ENCODE measurements at places on chromosomes 6 and 20.

- no peak for DNase-seq
Measured at GRCh38 chr20:58440021-58440767, 51.2 kb downstream of the VAPB start.

DNA sequence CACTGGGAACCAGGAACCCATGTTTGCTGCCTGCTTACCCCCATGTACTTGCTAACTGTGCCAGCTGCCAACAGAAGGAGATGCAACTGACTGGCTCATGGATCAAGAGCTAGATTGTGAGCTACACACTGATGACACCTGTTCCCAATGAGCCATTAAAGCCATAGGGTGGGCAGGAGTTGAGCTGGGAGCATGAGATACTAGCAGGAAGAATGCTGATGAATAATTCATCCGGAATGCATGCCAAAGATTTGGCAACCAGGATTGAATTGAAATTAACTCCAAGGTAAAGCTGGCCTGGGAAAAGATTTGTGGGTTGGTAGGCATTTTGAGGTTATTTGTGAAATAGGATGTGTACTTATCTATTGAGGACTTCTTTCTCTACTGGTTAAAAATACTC, 631.1 kb downstream of the KIF16B start:
- no peak for DNase-seq

GRCh38 chr6:148557796-148558321, 189.0 kb upstream of the UST start:
- DNase-seq, result no peak

- DNase-seq, result no peak
Measured at GRCh38 chr6:85459224-85459901, 9.5 kb downstream of the NT5E start.

- peak; percentile 4 for DNase-seq
Measured at GRCh38 chr6:116010790-116011401, 49.8 kb downstream of the FRK start.

GRCh38 chr6:31792761-31793171, 2.8 kb downstream of the VARS1 start:
- no peak for DNase-seq

DNA sequence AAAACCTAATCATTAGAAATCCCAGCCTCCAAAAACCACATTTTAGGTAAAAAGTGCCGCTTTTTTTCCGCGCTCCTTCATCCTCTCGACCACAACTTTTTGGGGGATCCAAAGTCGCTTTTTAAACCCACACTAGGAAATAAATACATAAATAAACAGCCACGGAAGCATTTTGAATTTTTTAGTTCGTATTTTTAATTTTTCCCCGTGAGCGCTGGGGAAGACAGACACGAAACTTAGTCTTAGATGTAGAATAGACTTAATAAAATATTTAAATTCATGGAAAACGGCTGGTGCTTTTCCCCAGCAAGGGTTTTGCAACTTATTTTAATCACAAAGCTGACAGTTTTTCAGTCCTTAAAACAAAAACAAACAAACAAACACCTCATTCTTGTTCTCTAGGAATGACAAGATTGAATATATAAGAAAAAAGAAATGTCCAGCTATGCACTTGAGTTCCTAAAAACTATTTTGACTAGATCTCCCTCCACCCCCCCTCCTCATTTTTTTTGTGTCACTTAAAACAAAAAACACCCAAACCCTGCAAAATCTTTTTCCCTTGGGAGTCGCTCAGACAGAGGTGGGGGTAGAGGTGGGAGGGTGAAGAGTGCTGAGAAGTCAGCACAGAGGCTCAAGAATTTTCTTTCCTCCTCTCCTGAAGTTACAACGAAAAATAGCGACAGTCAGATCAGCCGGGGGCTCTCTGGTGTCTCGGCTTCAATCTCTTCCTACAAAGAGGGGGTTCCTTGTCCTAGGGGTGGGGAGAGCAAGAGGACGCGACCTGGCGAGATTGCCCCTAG, 43.4 kb upstream of the SUPT3H start:
- no peak for DNase-seq

DNA sequence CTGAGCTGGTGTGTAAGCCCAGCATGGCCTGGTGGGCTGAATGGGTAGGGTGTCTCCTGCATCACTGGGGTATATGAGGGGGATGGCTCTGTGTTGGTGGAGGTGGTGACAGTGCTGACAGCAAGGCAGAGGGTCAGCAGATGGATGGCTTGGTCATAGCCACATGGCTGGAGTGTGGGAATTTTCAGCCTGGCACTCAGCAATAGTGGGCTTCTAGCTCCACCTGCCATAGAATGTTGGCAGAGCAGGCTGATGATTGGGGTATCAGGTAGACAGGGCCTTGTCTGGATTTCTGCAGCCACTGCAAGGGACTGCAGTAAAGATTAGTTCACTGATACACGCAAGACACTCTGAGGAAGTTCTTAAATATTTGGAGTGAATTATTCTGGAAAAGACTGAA, 137.5 kb upstream of the BACH2 start:
- DNase-seq, result no peak

GRCh38 chr6:40881501-40881900, 157.5 kb downstream of the UNC5CL start:
- no peak for DNase-seq

GRCh38 chr6:67971812-67972211, 663.3 kb upstream of the ADGRB3 start:
- DNase-seq, result no peak

DNA sequence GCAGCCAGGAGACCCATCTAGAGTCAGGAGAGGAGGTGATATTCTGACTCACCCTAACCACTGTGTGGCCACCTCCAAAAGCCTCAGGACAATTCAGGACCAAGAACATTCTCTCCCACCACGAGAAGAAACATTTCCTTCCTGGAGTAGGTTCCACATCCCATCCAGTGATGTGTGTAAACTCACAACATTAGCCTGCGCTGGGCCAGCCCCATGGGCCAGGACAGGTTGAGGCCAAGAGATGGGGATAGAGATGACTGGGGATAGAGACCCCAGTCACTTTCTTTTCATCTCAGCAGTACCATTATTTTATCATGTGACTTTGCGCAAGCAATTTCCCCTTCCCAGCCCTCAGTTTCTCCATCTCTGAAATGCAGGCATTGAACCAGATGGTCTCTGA, 126.6 kb upstream of the PTPRT start:
- no peak for DNase-seq

- DNase-seq, result no peak
Measured at GRCh38 chr6:99232056-99232455, 117.4 kb downstream of the FAXC start.

DNA sequence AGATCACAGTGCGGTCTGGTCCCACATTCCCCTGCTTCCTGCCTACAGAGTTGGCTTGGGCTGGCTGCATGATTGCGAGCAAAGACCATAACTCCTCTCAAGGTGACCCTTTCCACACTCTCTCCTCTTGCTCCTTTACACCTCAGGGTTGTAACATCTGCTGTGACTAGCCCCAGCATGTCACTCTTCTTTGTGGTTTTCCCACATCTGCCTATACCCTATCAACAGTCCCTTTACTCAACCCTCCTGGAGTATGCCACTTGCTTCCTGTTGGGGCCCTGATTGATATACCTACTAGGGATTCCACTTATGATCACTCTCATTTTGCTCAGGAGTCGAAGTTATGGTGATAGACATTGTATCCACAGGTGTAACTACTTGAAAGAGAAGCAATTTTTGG, 58.9 kb upstream of the SGK1 start:
- no peak for DNase-seq

DNA sequence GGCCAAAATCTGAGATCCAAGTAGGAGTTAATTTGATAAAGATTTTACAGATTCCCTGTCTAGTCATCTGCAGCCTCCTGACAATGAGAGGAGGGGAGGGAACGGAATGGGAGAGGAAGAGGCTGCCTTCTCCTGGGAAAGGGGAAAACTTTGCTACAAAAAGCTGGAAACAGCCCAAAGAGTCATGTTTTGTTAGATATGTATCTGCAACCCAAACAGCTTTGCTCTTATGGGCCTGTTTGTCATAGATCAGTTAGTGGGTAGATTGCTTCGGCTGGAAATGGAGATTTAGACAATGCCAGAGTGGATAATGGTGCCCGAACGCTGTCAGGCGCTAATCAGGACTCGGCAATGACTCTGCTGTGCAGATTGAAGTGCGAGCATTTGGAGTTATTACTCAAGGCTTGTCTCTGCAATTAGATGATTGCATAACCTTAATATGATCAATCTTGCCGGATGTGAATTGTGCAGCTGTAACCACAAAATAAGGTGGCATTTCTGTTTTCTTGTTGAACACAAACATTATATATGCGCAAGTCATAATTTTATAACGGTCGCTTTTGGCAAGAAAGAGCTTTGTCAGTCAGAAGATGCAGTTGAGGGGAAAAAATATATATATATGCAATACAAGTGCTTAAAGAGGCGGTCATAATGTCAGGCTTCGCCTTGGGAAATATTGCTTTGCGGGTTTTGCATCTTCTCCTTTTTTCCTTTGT, 92.4 kb upstream of the MAFB start:
- no peak for DNase-seq

DNA sequence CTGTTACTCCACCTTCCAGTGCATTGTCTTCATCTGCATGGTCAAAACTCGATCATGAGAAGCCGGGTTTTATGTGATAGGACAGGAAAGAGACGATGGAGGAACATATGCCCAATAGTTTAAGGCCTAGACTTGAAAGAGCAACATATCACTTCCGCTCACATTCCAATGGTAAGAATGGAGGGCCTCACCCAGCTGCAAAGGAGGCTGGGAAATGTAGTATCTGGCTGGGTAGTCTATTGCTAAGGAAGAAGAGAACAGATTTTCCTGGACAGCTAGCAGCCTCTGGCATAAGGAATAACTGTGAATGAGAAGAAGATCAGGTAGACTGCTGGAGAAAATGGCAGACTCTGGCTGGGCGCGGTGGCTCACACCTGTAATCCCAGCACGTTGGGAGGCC, 19.2 kb downstream of the FITM2 start:
- DNase-seq, result no peak

GRCh38 chr6:92121228-92121627, 1298.1 kb downstream of the EPHA7 start:
- no peak for DNase-seq

DNA sequence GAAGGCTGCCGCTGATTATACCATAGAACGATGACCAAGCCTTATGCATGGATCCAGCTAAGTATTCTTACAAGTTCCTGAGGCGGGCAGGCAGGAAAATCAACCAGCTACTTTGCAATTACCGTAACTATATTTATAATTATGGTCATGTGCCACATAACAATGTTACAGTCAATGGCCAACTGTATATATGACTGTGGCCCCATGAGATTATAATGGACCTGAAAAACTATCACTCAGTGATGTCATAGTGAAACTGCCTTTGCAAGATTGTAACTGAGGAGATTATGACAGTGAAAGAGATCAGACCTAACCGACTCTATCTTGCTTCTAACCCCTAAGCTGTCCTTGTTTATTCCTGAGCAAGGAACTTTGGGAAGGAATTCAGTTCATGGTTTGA, 33.1 kb upstream of the FAM135A start:
- no peak for DNase-seq

DNA sequence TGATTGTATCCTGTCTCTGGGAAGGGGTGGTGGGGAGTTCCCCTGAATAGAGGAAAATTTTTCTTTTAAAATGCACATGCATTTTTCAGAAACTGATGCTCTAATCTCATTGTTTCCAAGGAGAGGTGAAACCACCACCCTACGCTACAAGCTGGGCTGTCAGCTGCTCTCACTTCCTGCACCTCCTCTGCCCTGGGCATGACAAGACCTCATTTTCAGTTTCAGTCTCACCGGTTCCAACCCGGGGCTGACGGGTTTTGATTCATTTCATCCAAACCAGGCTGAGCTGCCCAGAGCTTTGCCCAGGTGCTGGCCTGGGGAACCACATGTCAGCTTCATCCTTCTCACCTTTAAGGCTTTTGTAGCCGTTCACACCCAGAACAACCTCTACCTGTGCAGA, 99.7 kb downstream of the EYA2 start:
- no peak for DNase-seq

- no peak for DNase-seq
Measured at GRCh38 chr20:6953611-6954010, 186.1 kb downstream of the BMP2 start.

DNA sequence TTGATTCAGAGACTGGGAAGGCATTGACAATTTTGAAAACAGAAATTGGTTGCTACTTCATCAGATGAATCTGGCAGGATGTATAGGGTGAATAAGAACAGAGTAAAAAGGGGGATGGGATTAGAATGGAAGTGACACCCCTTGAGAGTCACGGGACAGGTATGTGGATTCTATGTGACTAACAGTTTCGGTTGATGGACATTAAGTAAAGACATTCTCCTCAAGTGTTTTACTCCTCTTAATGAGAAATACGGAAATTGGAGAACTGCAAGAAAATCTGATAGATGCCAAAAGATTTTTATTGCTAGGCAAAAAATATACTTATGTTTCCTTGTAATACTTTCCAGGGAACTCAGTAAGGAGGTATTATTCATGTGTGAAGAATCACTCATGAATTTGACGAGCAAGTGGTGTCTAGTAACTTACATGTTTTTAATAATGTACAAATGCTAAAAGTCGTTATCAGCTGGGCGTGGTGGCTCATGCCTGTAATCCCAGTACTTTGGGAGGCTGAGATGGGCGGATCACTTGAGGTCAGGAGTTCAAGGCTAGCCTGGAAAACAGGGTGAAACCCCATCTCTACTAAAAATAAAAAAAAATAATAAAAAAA, 135.8 kb downstream of the KIF16B start:
- DNase-seq, result no peak

DNA sequence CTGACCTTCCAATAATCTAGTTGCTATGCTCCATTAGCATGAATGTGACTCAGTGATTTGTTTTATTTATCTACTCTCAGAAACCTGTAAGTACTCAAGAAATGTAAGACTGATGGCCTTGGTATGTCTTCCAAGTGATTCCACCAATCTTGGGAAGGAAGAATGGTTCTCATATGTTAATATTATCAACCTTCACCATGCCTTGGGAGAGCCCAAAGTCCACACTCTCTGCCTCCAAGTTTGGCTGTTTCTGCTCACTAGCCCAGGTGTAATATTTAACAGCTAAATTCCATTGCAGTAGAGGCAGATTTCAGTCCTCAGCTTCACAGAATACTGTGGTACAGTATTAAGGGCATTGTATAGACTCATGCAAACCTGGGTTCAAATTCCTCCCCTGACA, 51.8 kb downstream of the CLIC5 start:
- DNase-seq, result no peak

- DNase-seq, result no peak
Measured at GRCh38 chr6:137122612-137123011, 50.8 kb downstream of the IL22RA2 start.

GRCh38 chr6:170140129-170140528, 150.7 kb downstream of the DLL1 start:
- DNase-seq, result no peak

DNA sequence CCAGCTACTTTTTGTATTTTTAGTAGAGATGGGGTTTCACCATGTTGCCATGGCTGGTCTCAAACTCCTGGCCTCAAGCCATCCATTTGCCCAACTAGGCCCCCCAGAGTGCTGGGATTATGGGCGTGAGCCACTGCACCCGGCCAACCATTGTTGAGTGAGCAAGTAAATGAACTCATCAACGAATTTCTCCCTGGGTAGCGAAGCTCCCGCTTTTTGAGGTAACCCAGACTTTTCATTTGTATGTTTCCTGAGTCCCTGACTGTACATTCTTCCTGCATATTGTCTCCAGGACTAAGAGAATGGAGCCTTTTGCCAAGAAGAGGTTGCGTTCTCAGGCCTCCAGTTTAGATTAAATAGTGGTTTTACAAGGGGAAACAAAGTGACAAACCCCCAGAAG, 36.4 kb downstream of the RIPOR3 start:
- DNase-seq, result no peak

- DNase-seq, result no peak
Measured at GRCh38 chr6:56911847-56912246, 43.1 kb upstream of the BEND6 start.

All from activated T-helper 1 cell treated with Interleukin-2 at 50 U/mL for 16 hours (primary cell).